ENCODE measurements at places on chromosomes 6 and 20. TPM values are rescaled to one million over a fixed set of nuclear protein-coding genes. Genes with fewer than 3 reads are reported as not detected.

GRCh38 chr20:39654171-39654570 lies 692.0 kb downstream of the DHX35 start:
- no peak for DNase-seq

- DNase-seq, result no peak
Observed at GRCh38 chr20:59043698-59044097, 1.1 kb upstream of the PRELID3B start.

- DNase-seq, result no peak
Observed at GRCh38 chr20:21361266-21361665, 36.1 kb downstream of the NKX2-4 start.

Gene TRERF1
- 0.39 TPM for total RNA-seq

DNA sequence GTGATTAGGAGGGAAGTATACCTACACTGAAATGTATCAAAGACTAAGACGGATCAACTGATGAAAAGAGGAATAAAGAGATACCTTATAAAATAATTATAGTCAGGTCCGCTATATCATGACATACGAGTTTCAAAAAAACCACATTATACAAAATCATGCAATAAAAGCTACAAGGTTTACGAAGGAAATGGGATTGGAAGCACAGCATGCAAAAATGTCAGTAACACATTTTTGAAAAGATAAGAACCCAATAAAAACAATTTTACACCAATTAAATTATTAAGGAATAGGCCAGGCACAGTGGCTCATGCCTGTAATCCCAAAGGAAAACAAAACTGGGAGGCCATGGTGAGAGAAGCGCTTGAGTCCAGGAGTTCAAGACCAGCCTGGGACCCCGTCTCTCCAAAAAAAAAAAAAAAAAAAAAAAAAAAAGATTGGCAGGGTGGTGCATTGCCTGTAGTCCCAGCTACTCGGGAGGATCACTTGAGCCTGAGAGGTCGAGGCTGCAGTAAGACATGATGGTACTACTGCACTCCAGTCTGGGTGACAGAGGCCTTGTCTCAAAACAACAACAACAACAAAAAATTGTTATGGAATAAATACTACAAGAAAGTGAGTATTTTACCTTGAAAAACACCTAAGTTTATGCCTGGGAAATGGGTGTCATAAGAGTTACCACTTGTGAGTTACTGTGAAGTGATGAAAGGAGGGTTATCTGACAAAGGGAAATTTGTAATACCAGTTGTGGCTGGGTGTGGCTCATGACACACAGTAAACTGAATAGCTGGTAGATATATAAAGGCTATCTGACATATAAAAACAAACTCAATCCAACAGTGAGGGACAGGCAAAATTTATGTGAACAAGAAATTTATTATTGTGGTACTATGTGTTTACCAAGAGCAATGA lies 45.2 kb downstream of the RANBP9 start:
- DNase-seq, result no peak

Gene PRSS35
- total RNA-seq, result 72.0 TPM

- no peak for DNase-seq
Observed at GRCh38 chr6:156887623-156888269, 110.6 kb downstream of the ARID1B start.

DNA sequence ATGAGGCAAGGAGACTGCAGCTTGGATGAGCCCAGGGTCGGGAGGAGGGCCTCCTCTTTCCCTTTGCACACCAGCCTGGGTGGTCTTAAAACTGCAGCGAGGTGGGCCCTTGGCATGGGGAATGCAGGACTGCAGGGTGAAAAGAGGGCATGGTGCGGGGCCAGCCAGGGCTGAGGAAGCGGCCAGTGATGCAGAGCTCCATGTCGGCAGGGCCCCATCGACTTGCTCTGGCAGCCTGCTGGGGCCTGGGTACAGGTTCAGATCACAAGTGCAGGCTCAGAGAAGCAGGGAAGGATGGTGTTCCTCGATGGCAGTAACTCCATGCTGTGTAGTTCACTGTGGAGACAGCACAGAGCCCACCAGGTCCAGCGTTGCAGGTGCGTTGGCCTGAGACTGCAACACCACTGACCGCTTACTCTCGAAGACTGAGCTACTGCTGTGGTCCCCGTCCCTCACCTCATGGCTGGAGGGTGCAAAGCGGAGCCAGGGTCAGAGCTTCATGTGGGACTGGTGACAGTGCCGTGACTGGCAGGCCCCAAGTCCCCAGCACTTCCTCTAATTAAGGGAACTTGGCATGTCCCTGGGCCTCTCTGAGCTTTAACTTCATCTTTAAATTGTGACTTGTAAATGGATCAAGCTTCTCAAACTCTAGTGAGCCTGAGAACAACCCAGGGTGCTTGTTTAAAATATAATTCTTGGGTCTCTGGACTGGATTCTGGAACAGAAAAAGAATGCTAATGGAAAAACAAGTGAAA lies 223.2 kb downstream of the SYNDIG1 start:
- no peak for DNase-seq

DNA sequence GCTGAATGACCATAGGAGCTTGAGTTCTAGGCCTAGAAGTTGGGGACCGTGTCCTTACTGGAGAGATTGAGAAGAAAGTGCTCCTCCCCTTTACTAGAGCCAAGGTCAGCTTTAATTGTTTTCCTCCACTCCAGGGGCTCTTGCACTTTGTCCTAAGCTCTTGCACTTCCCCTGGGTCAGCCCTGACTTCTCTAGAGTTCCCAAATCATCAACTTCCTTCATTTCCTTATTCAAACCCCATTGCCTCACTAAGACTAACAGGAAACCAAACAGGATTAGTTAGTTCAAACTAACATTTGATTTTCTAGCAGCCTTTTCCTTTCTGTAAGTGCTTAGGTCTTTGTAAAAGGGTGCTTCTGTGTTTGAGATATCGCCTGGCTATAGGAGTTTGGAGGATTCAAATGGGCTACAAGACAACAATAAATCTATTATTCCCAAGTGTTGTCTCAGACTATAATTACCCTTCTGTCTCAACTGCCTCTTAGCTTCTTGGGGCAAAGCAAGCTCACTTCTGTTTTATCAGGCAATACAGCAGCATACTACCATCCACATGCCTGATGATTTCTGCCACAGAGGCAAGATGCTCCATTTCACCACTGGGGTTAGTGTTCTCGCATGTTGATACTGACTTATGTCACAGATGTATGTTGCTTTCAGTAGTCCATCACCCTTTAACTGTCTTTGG lies 12.8 kb upstream of the DTNBP1 start:
- no peak for DNase-seq

DNA sequence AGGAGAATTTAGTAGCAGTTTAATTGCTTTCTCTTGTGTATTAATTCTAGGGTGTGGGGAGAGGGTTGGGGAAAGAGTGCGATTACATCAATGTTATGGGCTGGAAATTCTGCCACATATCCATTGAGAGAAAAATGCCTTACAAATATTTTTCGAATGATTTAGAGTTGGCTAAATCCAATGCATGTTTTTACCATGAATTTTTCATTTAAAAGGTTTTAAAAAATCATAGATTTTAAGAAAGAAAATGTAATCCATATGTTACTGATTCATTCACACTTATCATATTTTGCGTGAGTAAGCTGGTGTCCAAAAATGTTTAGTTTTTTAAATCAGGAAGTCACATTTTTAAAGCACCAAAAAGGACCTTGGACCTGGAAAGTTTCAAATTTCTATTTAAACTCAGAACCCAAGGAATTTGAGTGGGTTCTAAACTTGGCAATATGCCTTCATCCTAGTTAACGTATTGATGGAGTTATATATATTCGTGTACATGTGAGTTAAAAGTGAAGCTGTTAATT lies 627.4 kb upstream of the CITED2 start:
- no peak for DNase-seq

Gene RAB22A
- total RNA-seq, result 24.1 TPM

Gene EMILIN3
- total RNA-seq, result 0.51 TPM

DNA sequence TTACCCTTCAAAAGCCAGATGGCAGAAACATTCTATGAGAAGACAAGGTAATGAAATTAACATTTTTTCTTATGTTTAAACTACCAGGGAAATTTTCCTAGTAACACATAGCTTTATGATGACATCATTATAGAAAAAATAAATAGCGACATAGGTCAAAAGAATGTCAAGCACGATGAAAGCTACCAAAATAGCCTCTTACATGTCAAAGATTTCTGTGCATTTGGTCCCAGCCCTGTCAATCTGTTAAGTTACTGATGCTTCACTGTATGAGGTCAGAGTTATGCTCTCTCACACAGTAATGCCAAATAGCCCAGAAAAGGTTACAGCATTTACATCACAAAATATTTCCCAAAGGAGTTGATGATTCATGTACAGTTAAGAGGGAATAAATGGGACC lies 199.8 kb upstream of the DEFB112 start:
- no peak for DNase-seq

- DNase-seq, result peak; percentile 81
Observed at GRCh38 chr20:45629496-45630100, at the start of gene WFDC10A. TSS of gene WFDC10A (plus strand) at chr20:45629739. CDS start at chr20:45629814, 75 bp downstream.

- no peak for DNase-seq
Observed at GRCh38 chr6:163626073-163626867, 211.8 kb downstream of the QKI start.

Gene B3GAT2
- total RNA-seq, result 0.12 TPM
